ENCODE measurements at places on chromosomes 5 and 9.

DNA sequence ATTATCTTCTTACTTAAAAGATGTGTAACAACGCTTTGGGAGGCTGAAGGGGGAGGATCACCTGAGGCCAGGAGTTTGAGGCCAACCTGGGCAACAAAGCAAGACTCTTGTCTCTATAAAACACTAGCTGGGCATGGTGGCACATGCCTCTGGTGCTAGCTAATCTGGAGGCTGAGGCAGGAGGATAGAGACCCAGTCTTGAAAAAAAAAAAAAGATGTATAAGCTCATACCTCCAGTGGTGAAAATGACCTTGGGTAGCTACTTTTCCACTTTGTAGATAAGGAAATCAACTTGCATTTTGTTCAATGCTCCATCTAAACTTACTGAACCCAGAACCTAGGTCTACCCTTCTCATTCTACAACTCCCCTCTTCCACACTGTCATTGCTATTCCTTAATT lies 16.6 kb downstream of the ARRDC3 start:
- DNase-seq, result no peak

DNA sequence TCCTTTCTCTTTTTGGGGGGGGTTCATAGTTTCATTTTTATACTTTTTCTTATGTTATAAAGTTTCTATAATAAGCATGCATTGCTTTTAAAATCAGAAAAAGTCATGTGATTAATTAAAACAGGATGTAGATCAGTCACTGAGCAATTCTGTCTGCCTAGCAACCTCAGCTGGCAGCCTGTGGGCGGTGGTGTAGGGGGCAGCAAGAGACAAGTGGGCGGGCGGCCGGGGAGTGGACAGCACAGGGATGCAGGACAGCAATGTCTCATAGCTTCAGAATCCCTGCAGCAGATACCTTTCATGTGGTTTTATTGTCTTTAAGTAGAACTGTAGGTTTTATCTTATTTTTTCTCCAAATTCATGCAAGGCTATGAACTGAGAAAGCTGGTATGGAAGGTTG lies 101.9 kb upstream of the S1PR3 start:
- DNase-seq, result no peak

DNA sequence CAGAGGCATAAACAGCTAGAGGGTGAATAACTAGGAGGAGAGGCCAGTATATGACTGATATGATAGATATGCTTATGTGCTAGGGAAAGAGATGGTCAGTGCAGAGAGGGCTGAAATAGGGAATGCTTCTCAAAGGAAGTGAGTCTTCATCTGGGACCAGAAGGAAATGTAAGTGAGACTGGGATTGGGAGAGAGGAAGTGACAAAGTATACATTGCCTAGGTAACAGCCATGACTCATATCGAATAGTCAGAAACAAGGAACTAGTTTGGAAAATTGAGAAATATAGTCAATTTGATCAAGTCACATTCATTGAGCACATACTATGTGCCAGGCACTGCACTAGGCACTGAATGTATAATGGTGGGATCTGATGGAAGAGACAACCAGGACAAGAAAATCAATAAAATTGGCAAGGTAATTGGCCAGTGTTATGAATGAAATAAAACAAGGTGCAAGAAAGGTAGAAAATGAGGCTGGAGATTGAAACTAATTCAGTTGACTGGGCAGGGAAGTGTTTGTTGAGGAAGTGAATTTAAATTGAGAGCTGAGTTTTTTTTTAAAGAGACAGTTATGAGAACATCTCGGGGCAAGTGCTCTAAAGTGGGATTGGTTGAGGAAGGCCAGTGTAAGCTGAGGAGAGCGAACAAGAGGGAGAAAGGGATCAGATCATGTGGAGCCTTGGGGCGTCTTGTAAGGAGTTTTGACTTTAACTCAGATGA lies 4.3 kb downstream of the ERAP2 start:
- DNase-seq, result no peak

GRCh38 chr9:90808890-90809685 lies 7.5 kb downstream of the SYK start:
- no peak for DNase-seq

- no peak for DNase-seq
These were observed 6.9 kb upstream of the SPATA31C1 start for GRCh38 chr9:87910821-87911220.
